NCI-H1930 (cell line): ENCODE measurements at places on chromosomes 12 and 14.

- DNase-seq: no peak
Measured at GRCh38 chr14:91877376-91877915, 10.1 kb upstream of the TC2N start.

GRCh38 chr14:101062065-101062450, 158.5 kb upstream of the RTL1 start:
- DNase-seq: no peak

DNA sequence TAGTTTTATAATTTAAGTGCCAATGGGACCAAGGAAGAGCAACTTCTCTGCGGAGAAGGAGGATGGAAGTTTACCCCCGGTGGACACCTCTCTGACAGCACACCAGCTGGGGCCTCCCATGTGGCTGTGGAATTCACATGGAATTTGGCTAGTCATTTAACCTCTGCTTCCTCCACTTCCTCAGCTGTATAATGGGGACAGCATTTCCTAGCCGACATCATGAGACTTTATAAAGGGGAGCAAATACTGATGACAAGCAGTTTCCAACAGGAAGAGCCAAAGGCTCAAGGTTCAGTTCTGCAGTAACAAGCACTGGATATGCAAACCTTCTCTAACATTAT, 7.5 kb downstream of the DUSP6 start:
- no peak for DNase-seq

- DNase-seq: no peak
Measured at GRCh38 chr12:102454808-102455760, 25.3 kb downstream of the IGF1 start.

- DNase-seq: no peak
Measured at GRCh38 chr14:76993752-76994151, 34.8 kb downstream of the IRF2BPL start.

GRCh38 chr12:98814254-98814653, 169.2 kb downstream of the APAF1 start:
- DNase-seq: no peak

DNA sequence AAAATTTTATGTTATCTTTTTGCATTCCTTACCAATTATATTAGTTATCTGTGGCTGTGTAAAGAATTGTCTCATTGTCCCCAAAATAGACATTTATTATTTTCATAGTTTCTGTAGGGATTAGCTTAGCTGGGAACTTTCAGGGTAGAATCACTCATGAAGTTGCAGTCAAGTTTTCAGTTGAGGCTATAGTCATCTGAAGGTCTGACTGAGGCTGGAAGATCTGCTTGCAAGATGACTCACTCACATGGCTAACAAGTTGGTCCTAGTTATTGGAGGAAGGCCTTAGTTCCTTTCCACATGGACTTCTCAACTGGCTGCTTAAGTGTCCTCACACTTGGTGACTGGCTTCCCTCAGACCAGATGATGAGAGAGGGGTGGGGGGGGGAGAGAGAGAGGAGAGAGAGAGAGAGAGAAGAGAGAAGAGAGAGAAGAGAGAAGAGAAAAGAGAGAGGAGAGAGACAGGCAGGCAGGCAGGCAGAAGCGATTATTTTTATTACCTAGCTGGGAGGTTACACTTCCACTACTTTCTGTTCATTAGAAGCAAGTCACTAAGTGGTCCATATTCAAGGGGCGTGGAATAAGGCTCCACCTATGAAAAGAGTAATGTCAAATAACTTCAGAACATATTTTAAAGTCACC, 6.4 kb downstream of the AP5M1 start:
- DNase-seq: no peak

- no peak for DNase-seq
Measured at GRCh38 chr14:102255401-102256190, 49.4 kb downstream of the MOK start.

DNA sequence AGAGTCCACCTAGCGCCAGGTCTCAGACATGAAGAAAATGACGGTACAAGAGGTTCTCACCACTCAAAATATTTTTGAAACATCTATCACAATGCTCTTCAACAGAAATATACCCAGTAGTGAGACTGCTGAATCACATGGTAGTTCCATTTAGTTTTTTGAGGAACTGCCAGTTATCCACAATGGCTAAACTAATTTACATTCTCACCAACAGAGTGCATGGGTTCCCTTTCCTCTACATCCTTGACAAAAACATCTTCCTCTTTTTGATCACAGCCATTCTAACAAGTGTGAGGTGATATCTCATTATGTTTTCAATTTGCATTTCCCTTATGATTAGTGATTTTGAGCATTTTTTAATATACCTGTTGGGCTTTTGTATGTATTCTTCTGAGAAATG, 5.7 kb upstream of the GPR65 start:
- DNase-seq: no peak

DNA sequence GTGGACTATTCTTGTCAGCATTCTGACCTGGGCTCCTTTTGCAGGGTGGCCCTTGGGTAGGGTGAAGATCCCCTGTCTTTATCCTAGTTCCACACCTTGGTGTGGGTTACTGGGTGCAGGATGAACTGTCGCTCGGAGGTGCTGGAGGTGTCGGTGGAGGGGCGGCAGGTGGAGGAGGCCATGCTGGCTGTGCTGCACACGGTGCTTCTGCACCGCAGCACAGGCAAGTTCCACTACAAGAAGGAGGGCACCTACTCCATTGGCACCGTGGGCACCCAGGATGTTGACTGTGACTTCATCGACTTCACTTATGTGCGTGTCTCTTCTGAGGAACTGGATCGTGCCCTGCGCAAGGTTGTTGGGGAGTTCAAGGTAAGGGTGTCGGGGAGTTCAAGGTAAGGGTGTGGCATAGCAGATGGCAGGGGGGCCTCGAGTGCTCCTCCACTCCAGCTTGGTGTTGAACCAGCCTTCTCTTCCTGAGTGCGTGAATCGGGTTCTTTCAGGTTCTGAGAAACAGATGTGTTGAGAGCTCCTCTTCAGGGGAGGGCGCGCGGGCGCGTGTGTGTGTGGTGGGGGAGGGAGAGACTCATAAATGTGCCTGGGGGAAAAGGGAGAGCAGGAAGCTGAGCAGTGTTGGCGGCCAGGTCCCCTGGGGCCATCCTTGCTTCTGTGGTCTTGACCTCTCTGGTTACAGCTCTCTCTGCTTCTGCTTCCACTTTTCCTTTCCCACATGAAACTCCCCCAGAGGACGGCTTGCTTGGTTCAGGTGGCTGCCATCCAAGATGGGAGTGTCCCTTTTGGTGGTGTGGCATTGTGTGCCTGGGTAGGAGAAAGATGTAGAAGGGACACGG, 4.0 kb downstream of the ATG101 start:
- DNase-seq: no peak

- no peak for DNase-seq
Measured at GRCh38 chr14:104978746-104979691, 845 bp upstream of the AHNAK2 start.
